ENCODE measurements at places on chromosomes 1 and 21.

DNA sequence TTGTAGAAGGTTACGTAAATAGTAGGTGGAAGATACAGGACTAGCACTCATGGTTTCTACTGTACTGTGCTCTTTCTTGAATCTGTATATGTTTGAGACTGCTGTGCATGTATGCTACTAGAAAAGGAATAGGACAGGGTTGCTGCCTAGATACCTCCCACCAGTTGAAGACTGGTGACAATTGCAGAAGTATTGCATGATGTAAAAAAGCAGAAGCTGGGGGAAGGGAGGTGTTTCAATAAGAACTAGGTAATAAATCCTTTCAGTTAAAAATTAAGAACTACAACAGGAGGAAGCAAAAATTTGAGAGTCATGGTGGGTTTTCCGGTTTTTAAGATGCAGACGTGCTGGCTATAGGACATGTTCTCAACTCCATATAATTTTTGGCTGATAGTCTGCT lies 88.1 kb downstream of the CCDC30 start:
- DNase-seq: no peak

- no peak for DNase-seq
Observed at GRCh38 chr21:45318556-45319404, 31.1 kb upstream of the POFUT2 start.

DNA sequence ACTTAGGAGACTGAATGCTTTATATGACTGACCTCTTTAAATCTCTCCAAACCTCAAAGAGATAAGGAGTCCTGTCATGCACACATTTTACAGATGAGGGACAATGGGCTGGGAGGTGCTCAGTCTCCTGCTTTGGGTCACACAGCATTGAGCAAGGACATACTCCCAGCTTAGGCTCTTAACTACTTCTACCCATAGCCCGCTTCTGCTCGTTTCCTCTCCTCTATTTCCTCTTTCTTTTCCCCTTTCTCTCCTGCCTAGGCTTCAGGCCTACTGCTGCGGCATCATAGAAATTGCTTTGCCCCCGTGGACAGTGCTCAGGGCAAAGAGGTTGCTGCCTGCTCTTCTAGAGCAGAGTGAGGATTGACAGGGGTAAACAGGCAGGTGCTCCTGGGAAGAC lies 12.4 kb upstream of the ZNF691 start:
- DNase-seq: no peak

- no peak for DNase-seq
Observed at GRCh38 chr1:178283409-178283808, 189.5 kb downstream of the RASAL2 start.

Data from activated T-cell treated with anti-CD3 and anti-CD28 coated beads, Interleukin-2, amount 50 U/mL, for 1 hour (primary cell).